Left renal cortex interstitium (tissue), 4 donors: ENCODE measurements at places on chromosomes 12 and 14. TPM values are rescaled to one million over a fixed set of nuclear protein-coding genes. Genes with fewer than 3 reads are reported as not detected.

DNA sequence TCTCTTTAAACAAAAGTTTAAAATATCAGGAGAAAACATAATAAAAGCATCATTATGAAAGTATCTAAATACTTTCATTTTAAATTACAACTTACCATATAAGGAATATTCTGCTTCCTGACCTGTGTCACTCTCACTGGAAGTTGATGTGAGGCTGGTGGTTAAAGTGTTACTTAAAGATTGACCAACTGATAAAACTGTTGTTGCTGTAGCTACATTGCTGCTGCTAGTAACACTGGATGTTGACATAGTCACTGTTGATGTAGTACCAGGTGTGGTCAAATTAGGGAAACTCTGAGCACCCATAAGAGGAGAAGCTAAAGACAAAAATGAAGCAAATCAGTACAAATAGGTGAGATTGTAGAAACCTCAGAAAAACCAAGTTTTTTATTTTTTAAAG is 79.9 kb downstream of the HECTD1 start:
- no peak for DNase-seq

- DNase-seq, result no peak
These were observed 312.2 kb upstream of the ATP2B1 start for GRCh38 chr12:90020881-90021280.

DNA sequence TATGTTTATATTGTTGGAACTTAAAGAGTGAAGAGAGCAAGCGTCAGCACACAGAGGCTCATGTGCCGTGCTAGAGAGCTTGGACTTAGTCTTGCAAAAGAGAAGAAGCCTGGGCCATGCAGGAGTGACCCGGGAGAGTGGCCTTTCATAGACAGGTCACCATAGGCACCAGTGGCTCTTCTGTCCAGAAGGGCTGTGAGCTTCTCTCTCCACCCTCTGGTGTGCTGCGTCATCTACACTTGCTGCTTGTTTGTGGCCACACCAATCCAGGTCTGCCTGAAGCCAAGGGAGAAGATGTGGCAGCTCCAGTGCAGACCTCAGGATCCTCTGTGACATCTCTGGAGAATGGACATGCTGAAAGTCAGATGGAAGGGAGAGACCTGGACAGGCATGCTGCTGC is 74.4 kb downstream of the NTF3 start:
- no peak for DNase-seq

GRCh38 chr14:55946231-55946630 is 172.0 kb upstream of the PELI2 start:
- no peak for DNase-seq

GRCh38 chr14:41899416-41899815 is 292.7 kb downstream of the LRFN5 start:
- no peak for DNase-seq

- no peak for DNase-seq
These were observed 129.2 kb upstream of the SLCO1B1 start for GRCh38 chr12:21001778-21002177.

The ADCY6 gene
- polyA plus RNA-seq, result 113 TPM

The TAS2R20 gene
- 2.3 TPM for polyA plus RNA-seq

The RNASE2 gene
- polyA plus RNA-seq, result 1.3 TPM
